ENCODE measurements at places on chromosomes 4 and X.

DNA sequence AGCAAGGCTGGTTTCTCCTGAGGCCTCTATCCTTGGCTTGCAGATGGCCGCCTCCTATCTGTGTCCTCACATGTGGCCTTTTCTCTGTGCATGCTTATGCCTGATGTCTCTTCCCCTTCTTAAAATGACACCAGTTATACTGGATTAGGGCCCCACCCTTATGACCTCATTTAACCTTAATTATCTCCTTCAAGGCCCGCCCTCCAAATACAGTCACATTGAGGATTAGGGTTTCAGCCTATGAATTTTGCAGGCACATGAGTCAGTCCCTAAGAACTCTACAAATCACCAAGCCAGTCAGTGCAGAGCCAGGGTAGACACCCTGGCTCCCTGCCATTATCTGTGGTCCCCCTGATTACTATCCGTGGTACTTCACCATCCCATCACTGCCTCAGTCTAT lies 51.6 kb downstream of the MAML3 start:
- DNase-seq: no peak

DNA sequence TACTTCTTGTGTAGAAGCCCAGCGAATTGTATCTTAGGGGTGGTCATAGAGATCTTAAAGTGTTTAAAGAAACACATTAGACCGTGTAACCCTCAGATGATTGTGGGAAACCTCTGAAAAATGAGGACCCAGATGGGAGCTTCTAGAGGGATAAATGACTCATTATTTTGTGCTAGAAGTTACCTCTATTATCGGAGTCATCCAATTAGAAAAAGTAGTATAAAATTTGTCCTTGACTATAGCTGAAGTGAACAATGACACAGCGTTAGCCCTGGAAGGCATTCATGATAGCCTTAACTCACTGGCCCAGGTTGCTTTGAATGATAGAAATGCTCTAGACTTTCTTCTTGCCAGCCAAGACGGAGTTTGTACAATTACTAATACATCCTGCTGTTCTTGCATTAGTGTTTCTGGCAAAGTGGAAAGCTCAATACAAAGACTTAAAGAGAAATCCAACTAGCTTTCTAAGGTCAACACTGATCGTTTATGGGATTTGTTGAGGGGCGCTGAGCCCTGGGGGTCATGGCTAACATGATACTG lies 178.9 kb upstream of the VEGFC start:
- no peak for DNase-seq

- DNase-seq: no peak
Observed at GRCh38 chr4:114028071-114028470, 48.6 kb upstream of the ARSJ start.

- peak; percentile 4 for DNase-seq
Observed at GRCh38 chr4:7158991-7159390, 33.3 kb upstream of the SORCS2 start.

GRCh38 chr4:6901669-6902317 lies 7.8 kb upstream of the TBC1D14 start:
- no peak for DNase-seq

- DNase-seq: no peak
Observed at GRCh38 chrX:139085404-139085803, 373.9 kb upstream of the FGF13 start.

Data from activated naive CD8-positive, alpha-beta T cell treated with anti-CD3 and anti-CD28 coated beads, Interleukin-2, amount 10 ng/mL, durations not matched to agents 7 days and 5 days (primary cell).